ENCODE measurements at places on chromosomes 2 and 18. TPM values are rescaled to one million over a fixed set of nuclear protein-coding genes. Genes with fewer than 3 reads are reported as not detected.

DNA sequence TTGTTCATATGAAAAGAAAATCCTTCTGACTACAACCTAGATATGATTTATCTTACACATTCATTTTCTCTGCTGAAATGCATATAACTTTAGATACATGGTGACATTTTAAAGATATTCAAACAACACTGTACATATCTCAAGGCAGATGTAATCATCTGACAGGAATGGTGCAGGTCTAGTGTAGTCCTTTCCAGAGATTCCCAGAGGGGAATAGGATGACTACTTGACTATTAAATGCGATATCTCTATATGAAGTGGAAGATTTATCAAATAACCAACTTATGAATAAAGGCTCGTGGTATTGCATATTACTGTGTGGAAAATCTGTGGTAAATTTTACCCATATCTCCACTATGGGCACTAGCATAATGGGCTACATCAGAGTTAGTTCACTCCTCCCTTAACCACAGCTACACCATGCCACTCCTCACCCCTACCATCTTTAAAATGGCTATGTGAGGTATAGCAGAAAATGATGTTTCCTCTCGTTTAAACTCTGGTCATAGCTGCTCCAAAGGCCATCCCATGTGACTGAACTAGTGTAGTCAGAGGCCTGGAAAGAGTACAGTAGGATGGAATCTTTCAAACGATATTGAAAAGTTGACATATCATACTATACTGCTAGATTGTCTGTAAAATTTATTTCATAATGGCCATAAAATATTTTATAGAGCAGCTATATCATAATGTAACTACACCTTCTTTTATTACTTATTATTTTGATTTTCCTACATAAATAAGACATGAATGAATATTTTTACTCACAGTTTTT is 9.1 kb upstream of the ITPRID2 start:
- no peak overlapping the region for H3K4me3 ChIP-seq
- H3K27ac ChIP-seq, result no peak overlapping the region
- H3K4me1 ChIP-seq, result no peaks in the 10 kb centered on the region
- H3K27me3 ChIP-seq, result peaks cover 4% of the 10 kb centered on the region
- no peaks in the 10 kb centered on the region for H3K36me3 ChIP-seq

DNA sequence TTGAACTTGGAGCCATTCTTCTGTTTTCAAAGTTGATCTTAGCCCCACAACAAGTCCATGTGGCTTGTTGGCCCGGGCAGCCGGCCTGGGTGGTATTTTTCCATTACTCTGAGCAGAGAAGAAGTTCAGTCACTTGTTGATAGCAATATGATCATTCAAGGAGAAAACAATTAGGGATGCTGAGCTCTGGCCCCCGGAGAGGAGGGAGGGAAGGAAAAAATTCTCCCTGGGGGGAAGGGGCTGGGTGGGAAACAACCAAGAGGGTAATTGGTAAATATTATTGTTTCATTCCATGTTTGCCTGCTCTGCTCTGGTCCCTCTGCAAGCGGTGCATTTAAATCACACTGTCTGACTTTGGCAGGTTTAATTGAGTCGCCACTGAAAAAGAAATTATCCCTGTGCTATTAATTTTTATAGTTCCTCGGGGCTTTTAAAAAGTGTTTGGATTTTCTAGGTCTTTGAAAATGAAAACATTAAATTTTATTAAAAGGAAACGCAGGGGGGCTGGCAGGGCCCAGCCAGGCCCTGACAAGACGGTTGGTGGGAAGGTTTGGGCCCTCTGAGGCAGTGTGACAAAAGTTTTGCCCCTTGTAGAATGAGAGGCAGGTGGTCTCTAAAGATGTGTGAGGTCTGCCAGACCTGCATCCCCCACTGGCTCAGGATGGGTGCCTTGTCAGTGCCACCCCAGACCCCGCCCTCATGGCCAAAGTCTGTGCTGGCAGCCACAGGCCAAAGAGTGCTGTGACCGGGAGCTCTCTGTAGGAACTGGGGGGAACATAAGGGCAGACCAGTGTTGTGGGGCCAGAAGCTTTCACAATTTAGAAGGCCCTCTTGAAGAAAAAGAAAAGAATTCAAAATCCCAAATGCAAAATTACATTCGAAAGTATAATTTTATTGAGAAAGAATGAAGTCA is 52.5 kb upstream of the SLC14A2 start:
- H3K4me3 ChIP-seq, result no peak overlapping the region
- no peak for DNase-seq
- no peak overlapping the region for H3K27ac ChIP-seq
- H3K4me1 ChIP-seq, result no peaks in the 10 kb centered on the region
- no peaks in the 10 kb centered on the region for H3K27me3 ChIP-seq

The TTLL4 gene
- total RNA-seq, result 42.0 TPM

DNA sequence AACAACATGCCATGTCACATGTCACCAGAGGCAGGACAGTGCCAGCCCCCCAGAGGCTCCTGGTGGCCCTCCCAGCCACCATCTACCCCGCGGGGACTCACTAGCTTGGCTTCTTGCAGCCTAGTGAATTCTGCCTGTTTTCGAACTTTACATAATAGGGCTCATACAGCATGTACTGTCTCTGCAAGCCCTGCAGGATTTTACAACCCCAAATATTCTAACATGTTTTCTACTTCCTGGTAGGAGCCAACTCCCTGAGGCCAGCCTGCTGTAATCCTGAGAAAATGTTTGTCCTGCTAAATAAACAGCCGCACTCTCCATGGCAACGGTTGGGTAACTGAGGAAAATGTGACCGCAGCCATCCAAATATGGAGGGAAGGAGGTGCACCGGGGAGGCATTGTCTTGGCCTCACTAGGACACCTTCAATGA is 2.7 kb downstream of the PER2 start:
- H3K36me3 ChIP-seq, result no peaks in the 10 kb centered on the region
- no peak for DNase-seq
- H3K27me3 ChIP-seq, result no peaks in the 10 kb centered on the region
- H3K4me3 ChIP-seq, result no peak overlapping the region
- no peak overlapping the region for H3K27ac ChIP-seq

The SLC9A4 gene
- total RNA-seq, result not detected

- H3K4me1 ChIP-seq, result no peaks in the 10 kb centered on the region
- no peaks in the 10 kb centered on the region for H3K27me3 ChIP-seq
- H3K27ac ChIP-seq, result no peak overlapping the region
- no peak overlapping the region for H3K4me3 ChIP-seq
- H3K36me3 ChIP-seq, result no peaks in the 10 kb centered on the region
Observed at GRCh38 chr2:70199320-70199864, 8.6 kb upstream of the C2orf42 start.

DNA sequence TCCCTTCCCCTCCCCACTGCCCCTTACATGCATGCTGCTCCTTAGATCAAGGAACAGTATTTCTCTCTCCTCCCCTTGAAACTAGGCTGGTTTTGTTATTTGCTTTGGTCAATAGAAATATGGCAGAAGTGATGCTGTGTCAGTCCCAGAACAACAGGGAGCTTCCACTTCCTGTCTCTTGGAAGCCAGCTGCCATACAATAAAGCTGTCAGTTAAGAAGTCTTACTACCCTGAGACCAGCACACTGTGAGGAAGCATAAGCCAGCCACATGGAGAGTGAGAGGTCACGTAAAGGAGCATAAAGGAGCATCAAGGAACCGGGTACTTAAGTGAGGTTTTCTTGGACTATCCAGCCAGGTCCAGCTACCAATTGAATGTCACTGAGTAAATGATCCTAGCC is 126.6 kb downstream of the NOL4 start:
- no peaks in the 10 kb centered on the region for H3K36me3 ChIP-seq
- no peaks in the 10 kb centered on the region for H3K27me3 ChIP-seq
- no peaks in the 10 kb centered on the region for H3K4me1 ChIP-seq
- no peak overlapping the region for H3K27ac ChIP-seq
- no peak overlapping the region for H3K4me3 ChIP-seq

DNA sequence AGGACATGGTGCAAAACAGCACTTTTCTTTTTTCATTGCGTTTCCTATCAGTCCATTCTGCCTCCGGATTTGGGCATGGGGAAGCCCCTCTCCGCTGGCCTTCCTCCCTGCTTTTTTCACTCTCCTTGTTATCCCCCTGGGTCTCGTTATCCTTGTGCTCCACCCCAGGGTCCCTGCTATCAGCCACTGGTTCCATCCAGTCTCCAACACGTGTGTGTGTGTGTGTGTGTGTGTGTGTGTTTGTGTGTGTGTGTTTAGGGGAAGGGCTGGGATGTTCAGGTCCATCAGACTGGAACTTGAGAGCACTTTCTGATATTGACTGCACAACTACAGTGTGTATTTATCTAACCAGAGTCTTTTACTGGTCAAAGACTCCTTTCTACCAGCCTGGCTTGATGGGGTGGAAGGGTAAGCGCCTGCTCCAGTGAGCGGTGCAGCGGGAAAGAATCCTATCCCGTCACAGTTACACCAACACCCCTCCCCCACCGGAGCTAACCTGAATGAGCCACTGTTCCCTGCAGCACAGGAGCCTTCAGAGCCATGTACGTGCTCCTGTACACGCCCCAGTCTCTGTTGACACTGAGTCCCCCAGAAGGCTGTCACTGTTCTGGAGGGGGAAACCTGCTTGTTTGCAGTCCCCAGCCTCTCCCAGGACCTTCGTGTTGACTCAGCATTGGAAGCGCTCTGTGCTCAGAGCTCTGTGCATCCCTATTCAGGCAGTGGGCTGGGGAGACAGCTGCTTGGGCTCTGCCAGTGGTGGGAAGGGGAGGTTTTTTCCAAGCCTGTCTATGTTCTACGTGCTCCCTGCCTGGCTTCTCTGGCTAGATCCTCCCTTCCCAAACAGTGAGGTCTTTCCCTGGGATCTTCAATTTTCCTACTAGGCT is 4.6 kb downstream of the INHA start:
- H3K4me3 ChIP-seq, result no peak overlapping the region
- no peak for DNase-seq
- no peaks in the 10 kb centered on the region for H3K4me1 ChIP-seq
- peak overlapping the region; percentile 9 for H3K27ac ChIP-seq
- H3K36me3 ChIP-seq, result no peaks in the 10 kb centered on the region

DNA sequence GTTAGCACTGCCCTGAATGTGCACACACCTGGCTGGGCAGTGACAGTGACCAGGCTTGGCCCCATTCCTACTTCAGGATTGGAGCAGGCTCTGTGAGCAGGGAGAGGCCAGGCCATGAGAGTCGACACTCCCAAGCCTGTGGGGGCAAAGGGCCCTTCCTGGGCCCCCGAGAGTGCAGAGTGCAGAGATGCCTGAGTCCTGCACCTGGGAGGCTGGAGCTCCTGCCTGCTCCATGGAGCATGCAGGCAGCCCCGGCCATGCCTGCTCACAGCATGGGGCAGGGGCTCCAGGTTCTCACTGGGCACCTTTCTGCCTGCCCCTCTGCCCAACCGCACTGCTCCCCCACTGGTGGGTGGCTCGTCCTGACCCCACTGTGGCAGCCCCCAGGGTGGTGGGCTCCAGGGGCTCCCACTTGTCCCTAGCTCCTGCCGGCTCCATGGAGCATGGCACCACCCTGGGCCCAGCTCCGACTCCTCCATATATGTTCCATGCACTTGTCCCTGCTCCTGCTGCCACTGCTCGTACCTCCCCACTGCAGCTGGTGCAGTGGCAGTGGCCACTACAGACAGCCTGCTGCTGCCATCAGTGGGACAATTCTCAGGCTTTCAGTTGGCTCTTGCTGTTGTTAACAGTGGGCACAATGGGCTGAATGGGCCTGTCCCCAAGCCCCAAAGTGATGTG is 282.0 kb downstream of the RPRM start:
- no peak for DNase-seq
- no peaks in the 10 kb centered on the region for H3K27me3 ChIP-seq
- H3K4me1 ChIP-seq, result no peaks in the 10 kb centered on the region
- H3K27ac ChIP-seq, result no peak overlapping the region
- no peak overlapping the region for H3K4me3 ChIP-seq
- H3K36me3 ChIP-seq, result no peaks in the 10 kb centered on the region

The UGT1A4 gene
- not detected for total RNA-seq

DNA sequence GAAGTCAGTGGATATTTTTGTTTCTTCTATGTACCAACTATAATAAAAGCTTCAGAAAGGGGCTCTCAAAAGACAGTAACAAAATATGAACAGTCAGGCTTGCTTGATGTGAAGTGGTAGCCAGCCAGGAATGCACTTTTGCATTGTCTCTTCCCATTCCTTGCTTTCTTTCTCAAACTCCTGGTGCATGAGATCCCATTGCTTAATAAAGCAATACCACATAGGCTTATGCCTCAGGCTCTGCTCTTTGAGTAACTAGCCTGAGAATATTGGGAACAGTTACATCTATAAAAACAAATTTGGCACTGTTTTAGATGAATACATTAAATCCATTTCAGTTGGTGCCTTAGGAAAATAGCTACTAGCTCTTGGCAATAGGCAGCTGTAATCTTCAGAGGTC is 62.6 kb upstream of the ST6GAL2 start:
- no peak for DNase-seq
- no peaks in the 10 kb centered on the region for H3K4me1 ChIP-seq
- no peak overlapping the region for H3K27ac ChIP-seq
- H3K4me3 ChIP-seq, result no peak overlapping the region
- no peaks in the 10 kb centered on the region for H3K27me3 ChIP-seq
- no peaks in the 10 kb centered on the region for H3K36me3 ChIP-seq

The OXER1 gene
- total RNA-seq, result not detected

DNA sequence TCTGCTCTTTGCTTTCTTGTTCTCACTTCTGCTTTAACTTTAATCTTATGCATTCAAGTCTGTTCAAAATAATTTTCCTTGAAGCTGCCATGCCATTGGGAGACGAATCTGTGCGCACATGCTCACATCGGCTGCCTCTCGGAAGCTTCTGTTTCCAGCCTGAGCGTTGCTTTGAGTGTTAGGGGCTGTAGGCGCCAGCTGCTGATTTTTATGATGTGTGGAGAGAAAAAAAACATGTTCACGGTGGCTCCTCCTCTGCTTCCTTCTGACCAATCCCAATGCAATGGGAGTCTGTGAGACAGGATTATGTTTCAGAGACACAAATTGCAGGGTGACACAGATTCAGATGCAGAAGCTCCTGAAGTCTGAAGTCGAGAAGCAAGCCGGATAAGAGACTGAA is at the start of gene MC4R:
Gene MC4R (minus strand): TSS at position 180 of the 400 bp plus-strand sequence. CDS start 426 bp downstream, outside the sequence.
- H3K4me3 ChIP-seq, result no peak within 1 kb of the TSS
- H3K27me3 ChIP-seq, result no peaks in the 10 kb centered on the region
- no peaks in the 10 kb centered on the region for H3K36me3 ChIP-seq
- H3K4me1 ChIP-seq, result no peaks in the 10 kb centered on the region
- H3K27ac ChIP-seq, result no peak within 1 kb of the TSS

DNA sequence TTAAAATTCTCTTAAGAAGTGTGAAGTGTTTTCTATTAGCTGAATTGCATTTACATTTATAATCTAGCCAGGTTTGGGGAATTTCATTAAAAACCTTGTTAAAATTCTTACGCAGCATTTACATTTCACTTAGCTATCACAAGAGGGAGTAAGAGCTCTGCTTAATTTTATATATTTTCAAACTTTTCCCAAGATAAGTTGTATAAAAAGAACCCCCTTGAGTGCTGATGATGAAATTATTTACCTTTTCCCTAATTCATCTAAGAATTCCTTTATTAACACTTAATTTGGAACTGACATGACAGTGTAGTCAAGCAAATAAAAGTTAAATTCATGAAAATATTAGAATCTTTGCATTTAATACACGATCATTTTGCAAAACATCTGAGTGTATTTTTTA is 54.2 kb upstream of the ZSWIM2 start:
- H3K4me1 ChIP-seq, result no peaks in the 10 kb centered on the region
- H3K4me3 ChIP-seq, result no peak overlapping the region
- H3K36me3 ChIP-seq, result no peaks in the 10 kb centered on the region
- no peak for DNase-seq
- H3K27me3 ChIP-seq, result no peaks in the 10 kb centered on the region

The PDK1 gene
- total RNA-seq, result 15.5 TPM

Measured in CD8-positive, alpha-beta memory T cell (primary cell).